ENCODE measurements at places on chromosomes 6 and 20.

DNA sequence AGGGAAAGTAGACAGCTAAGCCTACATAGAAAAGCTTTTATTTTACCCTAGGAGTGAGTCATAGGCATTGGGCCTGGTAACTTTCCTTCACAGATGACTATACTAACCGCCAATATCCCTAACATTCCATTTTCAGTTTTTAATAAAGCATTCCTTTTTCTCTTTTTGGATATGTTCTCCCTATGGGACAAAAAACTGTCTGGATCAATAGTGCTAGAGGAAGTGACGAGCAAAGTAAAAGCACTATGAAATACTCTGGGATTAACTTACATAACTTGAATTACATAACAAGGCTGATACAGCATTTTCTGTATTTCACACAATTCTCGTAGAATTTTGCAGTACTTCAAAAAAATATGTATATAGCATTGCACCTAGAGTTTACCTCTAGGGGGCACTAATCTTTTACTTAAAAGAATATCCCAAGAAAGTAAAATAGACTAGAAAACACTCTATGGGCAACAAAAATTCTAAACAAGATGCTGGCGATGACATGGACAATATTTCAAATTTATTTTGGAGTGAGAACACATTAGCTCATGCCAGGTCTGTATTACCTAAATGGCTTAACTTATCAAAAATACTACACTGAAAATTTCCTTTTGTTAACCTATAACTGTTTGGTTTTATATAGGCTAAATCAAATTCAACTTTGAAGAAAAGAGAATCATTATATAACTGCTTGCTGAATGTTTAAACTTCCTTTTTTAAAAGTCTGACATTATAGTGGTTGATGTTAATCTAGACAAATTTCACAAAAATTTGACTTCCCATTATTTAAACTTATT is 66.3 kb upstream of the DST start:
- DNase-seq, result no peak

DNA sequence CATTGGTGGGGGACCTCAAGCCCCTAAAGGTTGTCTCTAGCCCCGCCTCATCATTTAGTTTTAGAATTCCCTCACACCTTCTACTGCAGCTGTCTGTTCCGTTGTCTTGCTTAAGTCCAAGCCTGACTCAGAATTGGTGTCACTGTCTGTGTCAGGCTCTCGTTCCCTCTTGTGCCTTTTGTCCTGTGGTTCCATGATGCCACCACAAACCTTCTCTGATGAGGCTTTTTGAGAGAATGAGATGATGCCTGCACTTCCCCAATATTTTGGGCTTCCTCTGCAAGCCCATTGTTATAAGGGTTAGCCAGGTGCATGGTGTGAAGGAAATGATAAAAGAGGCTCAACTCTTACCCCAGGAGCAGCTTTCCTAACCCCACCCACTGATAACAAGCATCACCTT is 8.1 kb upstream of the AKIRIN2 start:
- no peak for DNase-seq

- DNase-seq, result no peak
These were observed 1.9 kb downstream of the PNLDC1 start for GRCh38 chr6:159801935-159802334.

- no peak for DNase-seq
These were observed 10.7 kb downstream of the ENPP5 start for GRCh38 chr6:46160102-46160501.

DNA sequence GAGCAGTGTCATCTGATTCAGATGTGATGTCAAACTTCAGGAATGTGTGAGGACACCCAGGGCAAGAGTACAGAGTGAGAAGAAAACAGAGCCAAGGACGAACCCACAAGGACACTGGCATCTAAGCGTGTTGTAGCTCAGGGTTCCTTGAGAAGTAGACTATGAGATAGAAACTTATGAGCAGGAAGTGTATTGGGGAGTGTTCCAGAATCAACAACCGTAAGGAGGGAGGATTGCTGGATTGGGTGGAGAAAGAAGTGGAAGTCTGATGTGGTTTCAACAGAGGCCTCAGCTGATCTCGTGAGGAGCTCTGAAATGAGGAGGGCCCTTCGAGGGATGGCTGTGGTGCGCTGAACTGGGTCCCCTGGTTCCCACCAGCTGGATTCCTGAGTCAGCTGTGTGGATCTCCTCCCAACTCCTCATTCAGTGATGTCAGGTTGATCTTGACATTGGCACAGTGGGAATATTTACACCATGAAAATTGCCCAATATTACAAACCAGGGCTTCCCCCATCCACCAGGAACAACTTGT is 25.7 kb upstream of the IGF2R start:
- no peak for DNase-seq

- DNase-seq, result no peak
These were observed 72.2 kb upstream of the PBOV1 start for GRCh38 chr6:138290423-138290962.

- no peak for DNase-seq
These were observed 5.3 kb upstream of the CNKSR3 start for GRCh38 chr6:154515826-154516225.

Measured in stimulated activated CD4-positive, alpha-beta T cell treated with anti-CD3 and anti-CD28 coated beads, Interleukin-15, amount 100 ng/mL, for 1 hour (primary cell).